ENCODE measurements at places on chromosomes 7 and 10.

DNA sequence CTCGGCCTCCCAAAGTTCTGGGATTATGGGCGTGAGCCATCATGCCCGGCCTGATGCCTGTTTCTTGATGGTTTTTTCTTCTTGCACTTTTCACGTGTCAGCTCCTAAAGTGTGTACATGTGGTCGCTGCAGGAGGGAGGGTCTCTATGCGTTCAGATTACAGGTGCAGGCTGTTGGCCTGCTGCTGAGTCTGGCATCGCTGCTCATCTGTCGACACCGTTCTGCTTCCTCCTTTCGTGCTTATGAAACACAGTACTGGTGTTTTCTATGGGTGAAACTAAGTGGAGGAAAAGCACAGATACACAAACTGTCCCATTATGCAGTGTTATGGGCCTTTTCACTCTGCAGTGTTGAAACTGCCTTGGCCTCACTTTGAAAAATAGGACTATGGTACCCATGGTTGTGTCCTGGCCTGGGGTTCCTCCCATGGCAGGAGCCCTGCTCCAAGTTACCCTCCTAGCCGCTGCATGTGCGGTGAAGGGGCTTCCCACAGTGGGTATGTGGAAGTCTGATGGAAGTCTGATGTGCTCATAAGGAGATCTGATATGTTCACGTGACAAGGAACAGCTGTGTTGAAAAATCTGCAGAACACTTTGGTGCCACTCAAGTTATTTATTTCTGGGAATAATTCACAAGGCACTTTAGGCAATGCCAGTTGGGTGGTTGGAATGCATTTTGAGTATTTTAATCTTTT, 23.5 kb downstream of the OGDH start:
- DNase-seq, result no peak

DNA sequence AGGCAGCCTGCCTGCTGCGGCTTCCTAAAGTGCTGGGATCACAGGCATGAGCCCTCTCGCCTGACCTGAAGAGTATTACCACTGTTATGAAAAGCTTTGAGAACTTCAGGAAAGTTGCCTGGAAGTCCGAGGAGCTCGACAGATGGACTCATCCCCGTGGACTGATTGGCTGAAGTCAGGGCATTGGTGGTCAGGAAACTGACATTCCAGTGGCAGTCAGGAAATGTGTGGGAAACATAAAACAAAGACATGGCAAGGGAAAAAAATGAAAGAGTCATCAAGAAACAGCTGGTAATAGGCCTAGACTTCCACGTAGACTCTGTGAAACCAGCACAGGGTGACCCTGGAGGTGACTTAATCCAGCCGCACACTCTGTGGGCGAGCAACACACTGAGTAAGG, 123.3 kb downstream of the CDH23 start:
- no peak for DNase-seq

- no peak for DNase-seq
These were observed 15.6 kb upstream of the PARP12 start for GRCh38 chr7:140078392-140078791.

GRCh38 chr10:132005147-132005546, 23.4 kb upstream of the BNIP3 start:
- no peak for DNase-seq

DNA sequence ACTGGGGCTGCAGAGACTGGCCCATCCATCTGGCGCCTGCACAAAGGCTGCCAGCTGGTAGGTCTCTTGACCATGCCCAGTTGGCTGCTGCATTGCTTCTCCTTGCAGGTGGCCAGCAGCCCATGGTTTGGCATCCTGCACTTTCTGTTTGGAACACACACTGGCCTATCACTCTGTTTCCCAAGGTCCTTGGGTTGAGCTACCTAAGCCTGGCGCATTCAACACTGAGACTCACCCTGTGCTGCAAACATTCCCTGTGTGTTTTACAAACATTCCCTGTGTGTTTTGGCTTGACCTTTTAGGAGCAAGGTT, 55.5 kb downstream of the TACR2 start:
- no peak for DNase-seq

Data from renal pelvis (tissue), 12 donors.